ENCODE measurements at places on chromosomes 2 and 18.

- DNase-seq, result no peak
Observed at GRCh38 chr2:197324801-197325200, 14.2 kb upstream of the ANKRD44 start.

- DNase-seq, result no peak
Observed at GRCh38 chr2:56376699-56377665, 193.2 kb downstream of the CCDC85A start.

GRCh38 chr2:214542295-214542694 is 131.4 kb downstream of the VWC2L start:
- DNase-seq, result no peak

DNA sequence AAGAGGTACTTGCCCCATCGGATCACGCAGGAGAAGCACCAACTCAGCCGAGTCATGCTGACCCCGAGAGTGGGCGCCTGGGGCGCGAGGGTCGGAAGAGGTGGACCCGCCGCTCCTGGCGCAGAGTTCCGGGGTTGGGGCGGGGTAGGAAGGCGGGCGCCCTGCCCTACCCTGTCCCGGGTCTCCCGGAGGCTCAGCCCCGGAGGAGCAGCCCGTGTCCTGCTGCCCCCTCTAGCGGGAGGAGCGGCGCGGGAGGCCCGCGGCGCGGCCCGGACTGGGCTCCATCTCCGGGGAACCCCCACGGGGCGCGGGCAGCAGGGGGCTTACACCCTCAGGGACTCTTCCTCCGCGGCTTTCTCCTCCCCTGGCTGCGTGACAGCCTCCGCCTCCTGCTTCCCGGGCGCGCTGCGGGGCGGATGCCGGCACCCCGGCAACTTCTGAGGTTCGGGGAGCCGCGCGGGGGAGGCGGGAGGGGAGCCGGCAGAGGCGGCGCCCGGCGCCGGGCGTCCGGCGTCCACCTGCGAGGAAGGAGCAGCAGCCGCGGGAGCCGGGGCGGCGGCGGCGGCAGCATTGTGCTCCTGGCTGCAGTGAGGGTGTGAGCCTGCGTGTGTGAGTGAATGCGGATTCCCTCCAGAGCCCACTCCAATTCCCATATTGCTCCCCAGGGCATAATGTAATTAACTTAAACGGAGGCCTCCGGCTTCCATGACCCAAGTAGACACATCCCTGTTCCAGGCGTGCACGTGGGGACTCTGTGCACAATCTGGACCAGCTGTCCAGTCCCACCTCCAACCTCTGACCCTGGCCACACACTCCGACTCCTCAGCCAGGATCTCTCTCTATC is 7.6 kb upstream of the TNS1 start:
- DNase-seq, result no peak

DNA sequence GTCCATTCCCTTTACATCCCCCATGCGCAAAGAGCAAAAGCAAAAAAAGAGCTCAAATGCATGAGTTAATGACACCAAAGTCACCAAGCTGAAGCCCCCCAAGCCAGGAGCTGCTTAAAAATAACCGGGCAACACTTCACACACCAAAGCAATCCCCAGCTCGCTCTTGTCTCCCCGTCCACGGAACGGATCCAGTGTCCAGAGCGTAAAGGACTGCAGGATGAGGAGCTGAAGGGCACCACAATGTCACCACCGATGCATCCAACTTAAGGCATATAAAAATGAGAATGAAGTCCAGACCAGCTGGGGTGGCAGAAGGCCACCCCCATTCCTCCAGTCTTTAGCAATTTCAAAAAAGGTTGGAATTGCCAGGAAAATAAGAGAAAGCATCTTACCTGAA is 8.7 kb downstream of the SMAD7 start:
- DNase-seq, result no peak

DNA sequence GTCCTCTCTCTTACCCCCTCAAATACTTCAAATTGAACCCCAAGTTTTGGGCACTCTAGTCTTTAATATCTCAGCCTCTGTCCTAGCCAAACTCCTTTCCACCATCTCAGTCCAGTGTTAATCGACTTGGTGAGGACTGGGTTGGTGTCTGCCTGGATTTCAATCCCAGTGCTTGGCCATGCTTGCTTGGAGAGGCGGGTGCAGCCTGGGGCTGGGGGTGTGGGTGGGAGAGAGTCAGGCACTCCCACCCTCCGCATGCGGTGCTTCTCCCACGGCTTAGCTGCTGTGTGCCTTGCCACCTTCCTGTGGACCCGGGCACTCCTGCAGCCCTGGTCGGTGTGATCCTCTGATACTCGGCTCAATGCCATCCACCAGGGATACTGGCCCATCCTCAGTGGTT is 220.8 kb upstream of the HDAC4 start:
- no peak for DNase-seq

DNA sequence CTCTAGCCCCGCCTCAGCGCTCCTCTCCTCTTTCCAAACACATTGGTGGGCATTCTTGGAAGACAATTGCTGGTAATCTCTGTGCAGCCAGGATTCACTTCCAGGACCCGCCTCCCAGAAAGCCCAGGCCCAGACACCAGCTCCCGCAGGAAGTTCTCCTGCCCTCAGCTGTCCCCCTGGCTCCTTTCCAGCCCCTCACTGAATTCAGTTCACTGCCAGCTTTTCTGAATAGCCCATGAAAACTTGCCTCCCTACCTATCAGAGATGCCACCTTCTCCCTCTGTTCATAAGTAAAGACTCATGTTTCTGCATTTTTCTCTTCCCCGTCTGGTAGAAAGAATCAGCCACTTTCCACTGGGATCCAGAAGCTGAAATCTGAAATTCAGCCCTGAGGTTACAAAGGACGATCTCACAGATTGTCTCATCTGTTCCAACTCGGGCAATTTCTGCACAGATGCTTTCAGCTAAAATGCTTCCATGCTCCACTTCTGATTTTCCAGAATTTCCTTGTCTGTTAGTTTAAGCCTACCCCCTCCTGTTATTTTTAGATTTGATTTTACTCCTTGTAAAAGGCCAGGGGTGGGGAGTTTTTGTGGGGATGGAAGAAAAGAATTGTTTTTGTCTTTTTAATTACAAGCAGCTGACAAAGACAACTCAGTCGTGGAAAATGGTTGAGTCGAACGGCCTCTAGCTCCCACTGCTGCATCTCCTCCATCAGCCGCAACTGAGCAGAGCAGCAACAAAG is 98.1 kb downstream of the SP3 start:
- DNase-seq, result no peak

DNA sequence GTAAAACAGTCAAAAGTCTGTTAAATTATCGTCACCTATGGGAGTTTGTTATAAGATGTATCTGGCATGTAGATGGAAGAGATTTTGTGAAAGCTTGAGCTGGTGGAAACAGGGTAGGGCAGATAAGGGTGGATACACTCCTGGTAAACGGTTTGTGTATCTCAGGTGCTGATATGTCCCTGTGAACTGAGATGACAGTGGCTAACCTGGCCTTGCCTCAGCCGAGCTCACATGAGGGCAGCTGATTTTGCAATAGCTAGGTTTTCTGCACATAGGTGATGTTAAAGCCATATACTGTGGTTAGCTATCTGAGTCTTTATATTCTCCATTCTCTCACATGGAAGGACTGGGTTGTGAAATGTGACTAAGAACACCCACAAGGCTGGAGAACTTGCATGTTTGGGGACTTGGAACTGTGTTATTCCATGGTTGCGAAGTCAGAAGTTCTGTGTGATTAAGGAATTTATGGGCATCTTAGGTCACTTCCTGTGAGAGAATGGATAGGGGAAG is 205.1 kb downstream of the TPGS2 start:
- DNase-seq, result no peak

GRCh38 chr2:19349911-19350677 is 8.3 kb downstream of the OSR1 start:
- DNase-seq, result no peak

- no peak for DNase-seq
Observed at GRCh38 chr2:176129813-176130146, 275 bp downstream of the HOXD8 start.

DNA sequence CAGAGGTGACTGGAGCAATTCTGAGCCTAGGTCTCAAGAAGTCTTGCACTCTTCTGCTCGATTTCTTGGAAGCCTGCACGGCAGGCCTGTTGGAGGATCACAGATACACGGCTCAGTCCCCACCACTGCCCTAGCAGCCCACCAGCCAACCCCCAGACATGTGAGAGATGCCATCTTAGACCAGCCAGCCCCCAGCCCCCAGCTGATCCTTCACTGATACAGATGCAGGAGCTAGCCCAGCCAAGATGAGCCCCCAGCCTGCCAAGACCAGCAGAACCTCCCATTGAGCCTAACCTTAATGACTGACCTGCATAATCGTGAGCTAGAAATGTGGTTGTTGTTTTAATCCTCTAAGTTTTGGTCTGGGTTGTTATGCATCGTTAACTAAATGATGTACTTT is 47.5 kb downstream of the INHBB start:
- no peak for DNase-seq

DNA sequence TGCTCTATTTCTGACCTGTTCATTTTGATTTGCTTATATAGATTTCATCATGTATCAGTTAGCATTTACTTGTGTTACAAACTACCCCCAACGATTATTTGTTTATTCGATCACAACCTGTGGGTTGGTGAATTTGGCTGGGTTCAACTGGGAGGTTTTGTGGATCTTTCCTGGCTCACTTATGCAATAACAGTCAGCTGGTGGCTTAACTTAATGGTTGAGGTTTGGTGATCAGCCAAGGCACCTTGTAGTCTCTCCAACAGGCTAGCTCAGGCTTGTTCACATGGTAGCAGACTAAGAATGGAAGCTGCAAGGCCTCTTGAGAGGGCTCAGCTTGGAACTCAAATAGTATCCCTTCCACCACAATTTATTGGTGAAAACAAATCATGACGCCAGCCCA is 5.4 kb upstream of the PUM2 start:
- no peak for DNase-seq

DNA sequence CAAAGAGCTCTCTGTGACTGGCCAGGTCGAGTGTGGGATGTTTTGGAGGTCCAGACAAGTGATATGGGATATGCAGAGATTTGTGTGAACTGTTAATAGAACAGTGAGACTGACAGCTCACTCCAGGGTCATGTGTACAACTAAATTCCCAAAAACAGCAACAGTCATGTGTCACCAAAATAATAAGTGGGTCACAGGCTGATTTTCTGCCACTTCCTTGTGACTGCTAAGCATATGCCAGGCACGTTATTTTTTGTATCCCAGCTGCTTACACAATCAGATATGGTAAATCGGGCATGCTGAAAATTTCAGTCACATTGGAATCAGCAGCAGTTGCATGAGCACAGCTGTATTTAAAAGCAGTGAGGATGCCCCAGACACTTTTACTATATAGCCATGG is 198.7 kb downstream of the PTGR3 start:
- no peak for DNase-seq

GRCh38 chr2:221444106-221444505 is 128.0 kb downstream of the EPHA4 start:
- no peak for DNase-seq

- no peak for DNase-seq
Observed at GRCh38 chr2:146870691-146871090, 974.1 kb upstream of the ACVR2A start.

DNA sequence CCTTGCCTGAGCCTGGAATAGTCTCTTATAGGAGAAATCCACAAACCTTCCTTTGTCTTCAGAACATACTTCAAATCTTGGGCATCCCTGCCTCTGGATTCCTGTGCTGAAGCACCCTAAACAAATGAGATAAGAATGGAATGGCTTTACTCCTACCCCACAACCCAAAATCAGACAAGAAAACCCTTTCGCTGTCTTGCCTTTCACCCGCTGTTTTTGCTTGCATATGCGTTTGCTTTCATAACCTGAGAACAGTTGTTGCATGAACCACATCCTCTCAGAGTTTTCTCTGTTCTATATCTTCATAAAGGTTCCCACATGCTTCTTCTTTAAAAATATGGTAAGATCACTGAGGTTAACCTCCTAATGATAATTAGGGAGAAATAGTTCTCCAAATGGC is 132.1 kb upstream of the MAP3K20 start:
- DNase-seq, result no peak

GRCh38 chr18:79608069-79608468 is 71.5 kb upstream of the CTDP1 start:
- DNase-seq, result no peak

DNA sequence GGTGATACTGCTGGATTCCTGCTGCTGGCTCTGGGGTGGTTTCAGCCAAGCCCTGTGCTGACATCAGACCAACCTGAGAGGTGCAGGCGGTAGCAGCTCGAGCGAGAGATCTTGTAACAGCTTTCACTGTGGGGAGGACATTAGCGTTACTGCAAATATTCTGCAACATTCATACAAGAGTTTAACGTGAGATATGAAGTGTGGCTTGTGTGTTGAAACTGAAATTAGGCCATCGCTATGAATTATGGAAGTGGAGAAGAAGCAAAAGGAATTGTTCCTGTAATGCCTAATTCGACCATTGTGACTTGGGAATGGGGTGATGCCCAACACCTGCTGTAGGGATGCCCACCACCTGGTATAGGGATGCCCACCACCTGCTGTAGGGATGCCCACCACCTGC is 6.5 kb upstream of the MLPH start:
- no peak for DNase-seq

- no peak for DNase-seq
Observed at GRCh38 chr2:219207884-219208740, 1.5 kb downstream of the ZFAND2B start.

- DNase-seq, result no peak
Observed at GRCh38 chr2:142020368-142020767, 110.4 kb downstream of the LRP1B start.

DNA sequence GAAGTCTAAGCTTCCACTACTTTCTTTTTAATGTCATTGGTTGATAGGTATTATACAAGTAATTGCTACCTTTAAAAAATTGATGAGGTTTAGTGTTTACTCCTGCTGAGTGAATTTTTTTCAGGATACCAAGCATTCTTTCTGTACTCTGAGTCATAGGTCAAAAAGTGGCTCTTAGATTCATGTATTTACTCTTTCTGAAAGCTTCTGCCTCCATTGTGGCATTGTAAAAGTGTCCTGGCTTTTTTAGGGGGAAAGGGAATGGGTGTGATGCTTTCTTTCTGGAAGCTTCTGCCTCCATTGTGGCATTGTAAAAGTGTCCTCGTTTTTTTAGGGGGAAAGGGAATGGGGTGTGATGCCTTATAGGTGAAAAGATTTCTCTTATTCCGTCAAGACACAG is 286.5 kb downstream of the LPIN1 start:
- DNase-seq, result no peak

DNA sequence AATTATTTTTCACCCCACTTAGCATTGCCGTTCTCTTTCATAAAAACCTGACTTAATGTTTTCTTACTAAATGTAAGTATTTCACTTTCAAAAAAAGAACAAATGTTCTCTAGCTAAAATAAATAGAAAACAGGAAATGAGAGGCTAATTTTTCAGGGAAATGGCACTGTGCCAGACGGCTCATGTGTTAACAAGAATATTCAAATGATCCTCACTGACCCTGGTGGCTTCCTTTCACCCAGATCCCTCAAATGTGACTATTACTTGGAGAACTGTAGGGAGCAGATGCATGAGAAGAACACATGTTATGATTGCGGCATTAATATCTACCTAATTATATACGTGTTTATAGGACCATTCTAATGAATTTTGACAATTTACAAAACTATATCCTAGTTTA is 827.7 kb downstream of the SOCS6 start:
- no peak for DNase-seq

DNA sequence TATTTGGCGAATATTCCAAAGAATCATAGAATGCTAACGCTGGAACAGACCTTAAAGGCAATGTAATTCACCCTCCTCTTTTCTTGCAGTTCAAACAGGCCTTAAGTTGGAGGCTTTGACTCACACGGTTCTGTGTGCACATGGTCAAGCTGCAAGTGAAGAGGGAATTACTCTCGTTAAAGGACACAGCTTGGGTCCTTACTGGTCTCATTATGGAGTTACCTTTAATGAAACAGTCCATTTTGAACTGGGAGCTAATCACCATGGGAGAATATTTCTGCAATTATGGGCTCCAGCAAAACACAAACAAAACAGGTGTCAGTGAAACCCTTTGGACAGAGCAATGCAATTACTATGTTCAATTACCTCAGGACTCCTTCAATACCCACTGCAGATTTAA is 135.5 kb downstream of the GAREM1 start:
- DNase-seq, result no peak
